ENCODE measurements at places on chromosomes 16 and 17. TPM values are rescaled to one million over a fixed set of nuclear protein-coding genes. Genes with fewer than 3 reads are reported as not detected.

TRIM37 gene
- total RNA-seq, result 43.3 TPM

PRR35 gene
- 2.2 TPM for total RNA-seq

UNK gene
- 32.1 TPM for total RNA-seq

HID1 gene
- total RNA-seq, result 10.9 TPM

BTBD17 gene
- not detected for total RNA-seq

ENPP7 gene
- total RNA-seq, result not detected

TM4SF5 gene
- not detected for total RNA-seq

RNU2-1 gene
- total RNA-seq, result 4,481 TPM

PLSCR3 gene
- total RNA-seq, result 32.0 TPM

DNA sequence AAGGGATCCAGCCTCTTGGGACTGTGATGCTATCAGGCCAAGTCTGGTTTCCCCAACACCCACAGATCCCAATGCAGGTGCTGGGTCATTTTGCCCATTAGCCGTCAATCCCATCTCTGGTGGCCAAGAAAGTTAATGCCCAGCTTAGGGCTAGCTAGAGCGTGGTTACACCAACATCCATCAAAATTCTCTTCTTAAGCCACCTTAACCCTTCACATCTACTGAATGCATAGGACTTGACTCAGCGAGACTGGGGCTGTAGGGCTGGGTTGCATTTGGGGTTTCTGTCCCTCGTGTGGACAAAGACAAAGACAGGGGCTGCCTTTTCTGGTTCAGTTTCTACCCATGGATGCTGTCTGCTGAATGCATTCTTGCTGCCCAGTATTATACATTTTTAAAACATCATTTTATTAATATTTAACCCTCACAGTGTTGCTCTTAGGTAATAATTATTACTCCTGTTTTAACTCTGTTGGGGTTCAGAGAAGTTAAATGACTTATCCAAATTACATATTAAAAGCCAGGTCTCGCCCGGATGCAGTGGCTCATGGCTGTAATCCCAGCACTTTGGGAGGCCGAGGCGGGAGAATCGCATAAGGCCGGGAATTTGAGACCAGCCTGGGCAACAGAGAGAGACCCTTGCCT lies 141.1 kb upstream of the NOL11 start:
- H3K4me1 ChIP-seq, result no peaks in the 10 kb centered on the region
- no peaks in the 10 kb centered on the region for H3K27me3 ChIP-seq
- H3K27ac ChIP-seq, result no peak overlapping the region
- H3K36me3 ChIP-seq, result no peaks in the 10 kb centered on the region

GRCh38 chr17:41529491-41529915 lies 1.4 kb upstream of the KRT19 start:
- peak overlapping the region; percentile 66 for H3K4me3 ChIP-seq
- peaks cover 54% of the 10 kb centered on the region for H3K4me1 ChIP-seq
- DNase-seq, result no peak
- peak overlapping the region; percentile 96 for H3K27ac ChIP-seq
- H3K36me3 ChIP-seq, result peaks cover 5% of the 10 kb centered on the region

DNA sequence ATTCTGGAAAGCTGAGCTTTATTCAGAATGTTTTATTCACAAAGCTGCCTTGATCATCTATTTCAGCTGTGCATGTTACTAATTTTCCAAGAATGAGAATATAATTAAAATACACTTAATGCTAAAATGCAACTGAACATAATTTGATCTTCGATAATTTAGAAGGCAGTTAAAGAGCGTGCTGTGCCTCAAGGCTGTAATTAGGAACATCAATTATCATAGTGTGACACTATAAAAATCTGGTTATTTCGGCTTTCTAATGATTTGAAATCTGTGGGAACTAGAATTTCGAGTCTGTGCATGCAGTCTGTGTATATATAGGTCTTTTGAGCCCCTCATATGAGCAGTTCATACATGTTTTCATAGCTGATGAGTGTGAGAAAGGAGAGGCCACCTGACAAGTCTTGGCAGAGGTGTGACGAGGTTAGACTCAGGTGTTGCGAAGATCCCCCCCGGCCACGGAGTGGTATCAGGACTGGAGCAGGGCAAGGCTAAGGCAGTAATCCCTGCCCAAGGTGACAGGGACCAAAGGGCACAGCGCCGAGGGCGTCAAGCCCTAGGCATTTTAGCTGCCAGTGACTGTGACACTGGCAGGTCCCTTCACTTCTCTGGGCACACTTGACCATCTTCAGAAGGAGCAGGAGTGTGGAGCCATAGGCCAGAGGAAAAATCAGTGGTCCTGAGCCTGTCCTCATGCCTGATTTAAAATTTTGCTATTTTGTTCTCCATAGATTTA lies 328.5 kb downstream of the SNX29 start:
- H3K36me3 ChIP-seq, result no peaks in the 10 kb centered on the region
- no peaks in the 10 kb centered on the region for H3K27me3 ChIP-seq
- DNase-seq, result no peak
- H3K4me1 ChIP-seq, result no peaks in the 10 kb centered on the region
- no peak overlapping the region for H3K27ac ChIP-seq
- no peak overlapping the region for H3K4me3 ChIP-seq

GRCh38 chr16:57676553-57677085 lies 8.5 kb downstream of the ADGRG3 start:
- H3K27me3 ChIP-seq, result no peaks in the 10 kb centered on the region
- no peak for DNase-seq
- no peak overlapping the region for H3K4me3 ChIP-seq
- H3K36me3 ChIP-seq, result no peaks in the 10 kb centered on the region
- H3K27ac ChIP-seq, result no peak overlapping the region

DNA sequence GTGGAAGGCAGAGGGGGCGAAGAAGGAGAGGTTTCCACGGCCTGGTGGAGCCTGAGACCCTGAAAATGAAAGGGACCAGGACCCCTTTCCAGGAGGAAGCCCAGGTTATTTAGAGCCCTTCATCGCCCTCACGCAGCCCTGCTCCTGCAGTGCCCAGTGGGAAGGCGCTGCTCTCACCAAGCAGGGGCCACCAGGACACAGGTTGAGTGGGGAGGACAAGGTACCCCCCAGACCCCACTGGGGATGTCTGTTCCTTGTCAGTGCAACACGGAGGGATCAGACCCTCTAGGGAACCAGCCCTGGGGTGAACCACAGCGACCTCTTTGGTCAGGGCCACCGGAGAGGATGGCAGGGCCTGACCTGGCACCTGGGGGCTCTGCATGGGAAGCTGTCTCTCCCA lies 163.9 kb downstream of the C16orf95 start:
- H3K27me3 ChIP-seq, result no peaks in the 10 kb centered on the region
- no peaks in the 10 kb centered on the region for H3K36me3 ChIP-seq

GRCh38 chr17:35568561-35568960 lies 7.9 kb upstream of the SLFN14 start:
- H3K27ac ChIP-seq, result peak overlapping the region; percentile 97
- peaks cover 6% of the 10 kb centered on the region for H3K36me3 ChIP-seq
- H3K4me3 ChIP-seq, result peak overlapping the region; percentile 98

DNA sequence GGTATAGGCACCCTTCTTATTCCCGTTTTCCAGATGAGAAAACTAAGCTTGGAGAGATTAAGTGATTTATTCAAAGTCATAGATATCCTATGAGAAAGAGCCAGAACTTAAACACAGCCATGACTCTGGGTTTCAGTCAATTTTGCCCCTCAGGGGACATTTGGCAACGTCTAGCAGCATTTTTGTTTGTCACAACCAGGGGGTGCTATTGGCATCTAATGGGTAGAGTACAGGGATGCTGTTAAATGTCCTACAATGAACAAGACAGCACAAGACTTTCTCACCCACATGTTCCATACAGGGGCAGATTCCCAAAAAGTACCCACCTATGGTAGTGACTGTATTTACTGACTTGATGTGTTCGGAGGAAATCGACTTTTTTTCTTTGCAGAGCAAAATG lies 4.8 kb upstream of the SHISA9 start:
- no peaks in the 10 kb centered on the region for H3K4me1 ChIP-seq
- no peak overlapping the region for H3K4me3 ChIP-seq
- no peak overlapping the region for H3K27ac ChIP-seq
- DNase-seq, result peak; percentile 12
- H3K36me3 ChIP-seq, result no peaks in the 10 kb centered on the region

DNA sequence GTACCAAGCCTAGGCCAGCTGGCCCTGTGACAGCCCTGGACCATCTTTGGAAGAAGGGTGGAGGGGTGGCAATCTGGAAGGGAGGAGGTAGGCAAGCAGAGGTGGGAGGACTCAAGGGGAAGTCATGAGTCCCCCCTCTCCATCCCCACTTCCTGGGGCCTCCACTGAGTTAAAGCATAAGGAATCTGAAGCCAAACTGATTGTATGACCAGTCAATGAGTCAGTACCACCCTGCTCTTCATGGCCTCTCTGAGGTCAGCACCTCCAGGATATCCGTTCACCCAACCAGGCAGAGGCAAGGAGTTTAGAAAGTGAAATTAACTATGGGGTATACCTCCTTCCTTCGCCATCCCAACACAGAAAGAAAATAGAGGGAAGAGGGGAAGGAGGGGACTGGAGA lies 272.7 kb downstream of the SOX9 start:
- H3K4me3 ChIP-seq, result peak overlapping the region; percentile 25
- no peaks in the 10 kb centered on the region for H3K27me3 ChIP-seq

- DNase-seq, result no peak
- no peak overlapping the region for H3K4me3 ChIP-seq
- no peaks in the 10 kb centered on the region for H3K36me3 ChIP-seq
- H3K27ac ChIP-seq, result no peak overlapping the region
- no peaks in the 10 kb centered on the region for H3K4me1 ChIP-seq
- peaks cover 16% of the 10 kb centered on the region for H3K27me3 ChIP-seq
Observed at GRCh38 chr16:25707982-25708583, 16.3 kb downstream of the HS3ST4 start.

DNA sequence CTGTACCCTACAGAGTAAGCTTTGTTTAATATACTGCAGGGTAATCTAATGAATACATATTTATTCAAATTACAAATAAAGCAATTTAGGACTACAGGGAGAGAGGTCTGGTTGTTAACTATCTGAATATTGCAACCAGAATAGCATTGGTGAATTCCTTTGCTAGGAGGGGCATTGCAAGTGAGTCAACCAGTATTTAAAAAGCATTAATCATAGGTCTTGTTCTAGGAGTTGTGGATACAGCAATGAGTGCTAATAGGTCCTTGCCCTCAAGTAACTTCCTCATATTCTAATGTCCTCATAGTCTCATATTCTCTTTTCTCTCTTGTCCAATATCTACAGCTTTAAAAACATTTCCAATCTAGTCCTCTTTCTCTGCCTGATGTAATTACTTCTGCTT lies 531.4 kb downstream of the CDH11 start:
- H3K27ac ChIP-seq, result no peak overlapping the region
- H3K36me3 ChIP-seq, result no peaks in the 10 kb centered on the region
- H3K4me1 ChIP-seq, result no peaks in the 10 kb centered on the region
- H3K27me3 ChIP-seq, result no peaks in the 10 kb centered on the region
